ENCODE measurements at places on chromosomes 5 and 9. TPM values are rescaled to one million over a fixed set of nuclear protein-coding genes. Genes with fewer than 3 reads are reported as not detected.

The CRHBP gene
- not detected for total RNA-seq

The ADRB2 gene
- 0.65 TPM for total RNA-seq

The CTXN3 gene
- total RNA-seq, result not detected

The CNTLN gene
- total RNA-seq, result 6.3 TPM

The CAMK2A gene
- total RNA-seq, result 0.80 TPM

The BHMT gene
- 0.52 TPM for total RNA-seq

The SOHLH1 gene
- not detected for total RNA-seq

The ZNG1F gene
- total RNA-seq, result 0.96 TPM

The TMEM267 gene
- total RNA-seq, result 8.4 TPM

The GABRA6 gene
- total RNA-seq, result not detected

The CCNO gene
- 0.65 TPM for total RNA-seq

The SETX gene
- total RNA-seq, result 32.7 TPM

The PCDHGA11 gene
- total RNA-seq, result 13.7 TPM

The ADGRD2 gene
- total RNA-seq, result not detected

The WWC1 gene
- 4.9 TPM for total RNA-seq

The SIT1 gene
- total RNA-seq, result not detected

The C9orf78 gene
- total RNA-seq, result 34.7 TPM

The PCDHGC5 gene
- 1.1 TPM for total RNA-seq

The ABO gene
- total RNA-seq, result not detected

The GRXCR2 gene
- not detected for total RNA-seq

The SPINK7 gene
- not detected for total RNA-seq

The ORM2 gene
- not detected for total RNA-seq

The PCYOX1L gene
- 14.2 TPM for total RNA-seq

The SLC34A3 gene
- total RNA-seq, result not detected

The OBP2B gene
- total RNA-seq, result not detected

The DOCK2 gene
- total RNA-seq, result 1.6 TPM

The GLRA1 gene
- not detected for total RNA-seq

The ADAMTSL2 gene
- 2.4 TPM for total RNA-seq

The HAVCR1 gene
- not detected for total RNA-seq

The PDGFRB gene
- total RNA-seq, result 136 TPM

The DNM1 gene
- total RNA-seq, result 23.2 TPM

The PCDHA1 gene
- not detected for total RNA-seq

The SPATA31A3 gene
- not detected for total RNA-seq

The GBGT1 gene
- 15.4 TPM for total RNA-seq

The TERT gene
- not detected for total RNA-seq

The SV2C gene
- not detected for total RNA-seq

The RLN2 gene
- total RNA-seq, result not detected

The ARSK gene
- total RNA-seq, result 11.1 TPM

The SLC6A3 gene
- not detected for total RNA-seq

The ANKRD34B gene
- not detected for total RNA-seq

The FBXL7 gene
- 16.7 TPM for total RNA-seq

The ENC1 gene
- total RNA-seq, result 49.5 TPM

The TSSK1B gene
- total RNA-seq, result 0.26 TPM

The STK10 gene
- 18.7 TPM for total RNA-seq

The FABP6 gene
- total RNA-seq, result not detected

The FOXD1 gene
- total RNA-seq, result 18.0 TPM

The PCDHGB3 gene
- 6.1 TPM for total RNA-seq

The C5orf34 gene
- 8.2 TPM for total RNA-seq

The PRELID1 gene
- total RNA-seq, result 69.7 TPM

The PRUNE2 gene
- 2.6 TPM for total RNA-seq

The POLE3 gene
- total RNA-seq, result 47.8 TPM

The CCDC192 gene
- total RNA-seq, result not detected

The SLC6A18 gene
- not detected for total RNA-seq

The CXCL14 gene
- not detected for total RNA-seq
